ENCODE measurements at places on chromosomes 4 and X.

GRCh38 chrX:17597327-17597726 lies 140.0 kb upstream of the SCML1 start:
- DNase-seq, result no peak

DNA sequence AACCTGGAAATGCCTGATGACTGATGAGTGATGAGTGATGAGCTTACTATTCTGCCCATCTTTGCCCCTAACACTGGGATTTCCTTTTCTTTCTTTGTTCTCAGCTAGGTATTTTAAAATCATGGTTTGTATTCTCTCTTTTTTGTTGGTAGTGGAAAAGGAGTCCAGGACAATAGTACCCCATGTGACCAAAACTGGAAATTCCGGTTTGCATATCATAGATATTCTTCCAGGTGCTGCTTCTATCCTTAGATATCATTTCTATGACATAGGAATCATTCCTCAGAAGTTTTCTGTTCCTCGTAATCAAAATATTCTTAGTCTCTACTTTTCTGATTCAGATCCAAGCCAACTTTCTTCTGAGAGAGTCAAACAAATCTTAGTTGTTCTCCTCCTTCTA lies 320.5 kb upstream of the TET2 start:
- peak; percentile 62 for DNase-seq

DNA sequence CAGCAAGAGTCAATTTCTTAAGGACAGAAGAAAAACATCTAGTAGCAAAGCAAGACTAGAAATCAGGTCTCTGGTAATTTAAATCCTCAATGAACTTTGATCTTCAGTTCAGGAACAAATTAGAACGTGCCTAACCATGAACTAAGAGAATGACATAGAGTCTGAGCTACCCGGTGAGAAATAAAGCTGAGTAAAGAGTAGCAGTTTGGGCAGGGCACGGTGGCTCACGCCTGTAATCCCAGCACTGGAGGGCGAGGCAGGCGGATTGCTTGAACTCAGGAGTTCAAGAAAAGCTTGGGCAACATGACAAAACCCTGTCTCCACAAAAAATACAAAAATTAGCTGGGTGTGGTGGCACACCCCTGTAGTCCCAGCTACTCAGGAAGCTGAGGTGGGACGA lies 37.7 kb downstream of the ACE2 start:
- DNase-seq, result no peak

DNA sequence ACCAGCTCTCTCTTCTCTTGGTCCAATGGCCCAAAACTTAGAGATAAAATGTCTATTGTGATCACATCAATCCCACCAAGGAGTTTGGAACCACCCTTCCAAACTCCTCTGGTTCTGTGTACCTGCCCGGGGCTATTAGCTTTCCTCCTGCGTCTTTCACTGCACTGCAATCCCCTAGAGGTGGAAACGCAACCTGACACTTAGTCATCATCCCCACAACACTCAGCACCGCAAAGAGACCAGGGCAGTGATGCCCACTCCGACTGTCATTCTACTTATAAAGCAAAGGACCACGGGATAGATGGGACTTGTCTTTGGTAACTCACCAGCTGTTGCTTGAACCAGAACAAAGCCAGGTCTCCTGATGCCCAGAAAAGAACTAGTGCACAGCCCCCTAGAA lies 22.0 kb downstream of the AFAP1 start:
- DNase-seq, result peak; percentile 48

DNA sequence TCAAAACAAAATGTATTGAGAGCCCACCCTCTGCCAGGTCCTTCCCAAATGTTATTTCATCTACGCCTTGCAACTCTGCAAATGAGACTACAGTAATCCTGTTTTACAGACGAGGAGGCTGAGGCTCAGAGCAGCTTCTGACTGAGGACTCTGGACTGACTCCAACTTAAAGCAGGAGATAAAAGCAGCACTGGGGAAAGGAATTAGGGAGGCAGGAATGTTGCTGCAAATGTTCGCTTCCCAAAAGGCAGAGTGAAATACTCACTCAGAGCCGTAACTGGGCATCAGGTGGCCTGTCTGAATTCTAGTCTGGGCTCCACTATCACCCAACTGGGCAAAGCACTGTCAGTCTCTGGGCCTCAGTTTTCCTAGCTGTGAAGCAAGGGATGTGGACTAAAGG lies 94.7 kb upstream of the SRD5A3 start:
- no peak for DNase-seq

GRCh38 chr4:163621821-163622220 lies 127.3 kb downstream of the TMA16 start:
- DNase-seq, result no peak

DNA sequence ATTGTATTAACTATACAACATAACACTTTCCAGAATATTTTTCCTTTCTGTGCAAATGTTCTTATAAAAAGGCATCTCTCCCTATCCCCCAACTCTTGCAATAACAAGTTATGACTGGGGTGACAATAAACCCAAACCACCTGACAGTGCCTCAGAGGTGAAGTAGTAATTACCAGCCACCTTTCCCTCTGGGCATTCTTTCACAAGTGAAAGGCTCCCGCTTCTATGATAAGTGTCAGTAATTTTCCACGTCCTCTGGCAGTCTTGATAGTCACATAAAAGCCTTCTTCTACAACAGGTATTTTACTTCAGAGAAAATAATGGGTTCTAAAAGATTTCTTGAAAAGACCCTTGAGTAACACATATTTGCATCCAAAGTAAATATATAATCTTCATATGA lies 82.7 kb downstream of the MANBA start:
- peak; percentile 26 for DNase-seq

- no peak for DNase-seq
These were observed 17.8 kb downstream of the ZNF81 start for GRCh38 chrX:47854474-47854873.

GRCh38 chrX:31199840-31200114 lies 127.9 kb upstream of the FTHL17 start:
- no peak for DNase-seq

DNA sequence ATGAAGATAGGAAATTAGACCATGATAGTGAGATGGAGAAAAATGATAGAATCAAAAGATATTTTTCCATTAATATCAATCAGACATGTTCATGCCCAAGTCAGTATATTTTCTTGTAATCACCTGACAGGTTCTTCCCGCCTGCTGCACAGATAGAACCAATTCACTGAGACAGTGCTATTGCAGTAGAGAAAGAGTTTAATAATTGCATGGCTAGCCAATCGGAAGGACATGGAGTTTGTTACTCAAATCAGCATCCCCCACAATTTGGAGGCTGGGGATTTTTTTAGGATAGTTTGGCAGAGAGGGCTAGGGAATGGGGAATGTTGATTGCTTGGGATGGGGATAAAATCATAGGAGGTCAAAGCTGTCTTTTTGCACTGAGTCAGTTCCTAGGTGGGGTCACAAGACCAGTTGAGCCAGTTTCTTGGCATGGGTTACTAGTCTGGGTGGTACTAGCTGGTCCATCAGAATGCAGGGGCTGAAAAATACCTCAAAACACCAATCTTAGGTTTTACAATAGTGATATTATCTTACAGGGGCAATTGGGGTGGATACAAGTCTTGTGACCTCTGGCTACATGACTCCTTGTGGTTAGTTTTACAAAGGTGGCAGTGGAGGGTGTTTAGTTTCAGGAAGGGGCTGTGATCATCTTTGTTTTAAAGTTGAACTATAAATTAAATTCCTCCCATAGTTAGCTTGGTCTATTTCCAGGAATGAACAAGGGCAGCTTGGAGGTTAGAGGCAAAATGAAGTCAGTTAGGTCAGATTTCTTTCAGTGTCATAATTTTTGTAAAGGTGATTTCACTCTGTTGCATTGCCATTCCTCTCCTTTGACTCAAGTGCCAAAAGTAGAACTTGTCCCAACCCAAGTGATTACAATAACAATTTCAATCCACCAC lies 100.3 kb upstream of the PDE5A start:
- DNase-seq, result peak; percentile 61

DNA sequence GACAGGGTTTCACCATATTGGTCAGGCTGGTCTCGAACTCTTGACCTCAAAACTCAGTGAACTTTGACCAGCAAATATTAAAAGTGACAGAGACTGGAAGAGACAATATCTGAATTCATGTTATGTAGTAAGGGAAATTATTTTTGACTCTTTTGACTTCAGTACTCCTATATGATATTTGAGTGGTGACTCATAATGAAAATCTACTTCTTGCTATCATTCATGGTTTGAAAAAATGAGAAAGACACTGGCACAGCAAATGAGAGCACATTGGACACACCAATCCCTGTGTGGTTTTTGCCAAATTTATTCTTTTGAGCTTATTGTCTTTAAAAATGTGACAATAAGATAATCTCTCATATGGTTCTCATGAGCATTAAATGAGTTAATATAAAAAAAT lies 109.4 kb downstream of the GPM6A start:
- no peak for DNase-seq

DNA sequence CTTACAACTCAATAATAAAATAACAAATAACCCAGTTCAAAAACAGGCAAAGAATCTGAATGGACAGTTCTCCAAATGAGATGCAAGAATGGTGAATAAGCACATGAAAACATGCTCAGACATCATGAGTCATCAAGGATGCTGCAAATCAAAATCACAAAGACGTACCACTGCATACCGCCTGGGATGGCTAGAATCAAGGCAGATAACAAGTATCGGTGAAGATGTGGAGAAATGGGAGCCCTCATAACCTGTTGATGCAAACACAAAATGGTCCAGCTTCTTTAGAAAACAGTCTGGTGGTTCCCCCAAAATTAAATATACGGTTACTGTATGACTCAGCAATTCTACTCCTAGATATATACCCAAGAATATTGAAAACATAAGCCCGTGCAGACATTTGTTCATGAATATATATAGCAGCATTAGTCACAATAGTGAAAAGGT lies 32.5 kb downstream of the AKAP4 start:
- peak; percentile 7 for DNase-seq

- DNase-seq, result no peak
These were observed 508.5 kb upstream of the SLIT2 start for GRCh38 chr4:19743115-19743638.

- DNase-seq, result no peak
These were observed 57.5 kb upstream of the FAM47C start for GRCh38 chrX:36950495-36951253.

DNA sequence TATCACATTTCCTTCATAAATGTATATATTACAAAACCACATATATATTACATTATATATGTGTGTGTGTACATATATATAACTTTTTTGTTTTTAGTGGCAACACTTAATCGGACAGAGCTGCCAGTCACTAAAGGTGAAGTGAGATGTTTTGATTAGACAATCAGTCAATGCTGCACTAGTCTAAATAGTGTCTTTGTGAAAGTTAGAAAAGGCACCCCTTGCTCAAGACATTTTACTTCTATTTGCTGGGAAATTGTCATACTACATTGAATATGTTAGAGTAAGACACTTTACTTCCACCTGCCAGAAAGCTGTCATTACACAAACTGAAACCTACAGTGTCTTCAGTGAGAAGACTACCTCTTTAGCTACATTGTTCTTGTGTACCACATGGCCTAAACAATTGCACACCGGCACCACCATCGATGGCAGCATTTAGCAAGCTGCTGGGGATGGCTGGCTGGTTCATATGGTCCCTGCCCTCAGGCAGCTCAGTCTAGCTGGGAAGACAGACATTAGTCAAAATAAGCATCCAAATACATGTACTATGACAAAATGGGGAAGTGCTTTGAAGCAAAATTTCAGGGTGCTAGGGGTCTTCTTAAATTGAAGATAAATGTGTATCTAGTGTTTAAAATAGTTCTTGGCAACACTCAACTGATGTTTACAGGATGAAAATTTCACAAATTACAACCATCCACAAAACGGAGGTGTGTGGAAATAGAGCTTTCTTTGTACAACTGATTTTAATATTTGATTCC lies 148.1 kb upstream of the GATB start:
- DNase-seq, result no peak

GRCh38 chr4:137707626-137708025 lies 175.3 kb upstream of the PCDH18 start:
- DNase-seq, result peak; percentile 57

- DNase-seq, result peak; percentile 71
These were observed at the start of gene OPHN1 for GRCh38 chrX:68433155-68433980. Gene OPHN1 (minus strand): TSS chrX:68433495. CDS start chrX:68433020, 475 bp downstream.

DNA sequence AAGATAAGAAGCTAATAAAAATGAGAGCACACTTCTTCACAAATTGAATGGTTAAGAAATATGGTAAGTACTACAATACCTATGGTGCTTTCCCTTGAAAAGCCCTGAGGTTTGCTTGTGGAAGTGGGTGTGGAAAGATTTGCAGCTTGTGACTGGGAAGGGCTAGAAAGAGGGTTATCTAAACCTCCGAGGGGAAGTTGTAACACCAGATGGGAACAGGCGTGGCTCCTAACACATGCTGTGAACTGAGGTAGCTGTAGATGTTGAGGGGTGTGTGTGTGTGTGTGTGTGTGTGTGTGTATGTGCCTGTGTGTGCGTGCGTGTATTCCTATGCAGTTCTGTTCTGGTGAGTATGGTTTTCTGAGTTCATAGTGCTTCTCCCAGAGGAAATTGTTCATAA lies 21.5 kb downstream of the FRMPD4 start:
- no peak for DNase-seq

DNA sequence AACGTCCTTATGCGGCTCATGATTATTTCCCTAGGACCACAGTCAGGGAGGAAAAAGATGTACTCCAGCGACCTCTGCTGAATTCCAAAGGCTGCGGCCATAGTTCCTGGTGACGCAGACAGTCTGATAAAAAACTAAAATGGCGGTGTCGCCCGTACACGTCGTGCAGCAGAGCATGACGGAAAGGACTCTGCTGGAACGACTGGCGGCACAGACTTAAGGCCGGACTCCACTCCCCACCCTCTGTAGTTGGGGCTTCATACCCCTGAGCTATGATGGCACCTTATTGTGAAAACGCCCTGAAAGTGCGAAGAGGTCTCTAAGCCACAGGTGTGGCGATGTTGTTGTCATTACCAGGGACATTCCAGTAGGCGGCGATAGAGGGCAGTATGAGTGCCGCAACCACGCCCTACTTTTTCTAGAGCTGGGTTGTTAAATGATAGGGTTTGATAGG lies 90.0 kb upstream of the EDA2R start:
- peak; percentile 54 for DNase-seq

DNA sequence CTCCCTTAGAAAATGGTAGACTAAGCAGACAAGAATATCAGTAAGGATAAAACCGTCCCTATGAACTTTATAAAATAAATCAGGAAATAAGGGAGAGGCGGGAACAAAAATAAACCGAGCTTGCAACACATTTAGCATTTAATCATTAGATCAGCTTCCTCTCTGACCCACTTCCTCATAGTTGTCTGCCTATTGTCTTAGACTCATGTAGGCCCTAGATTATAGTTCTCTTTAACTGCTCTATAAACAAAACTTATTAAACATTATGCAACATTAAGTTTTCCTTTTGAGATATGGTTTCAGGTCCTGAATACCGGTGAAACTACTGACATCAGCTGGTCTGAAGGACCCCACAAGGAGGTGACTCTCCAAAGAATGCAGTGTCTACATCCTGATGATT lies 15.8 kb upstream of the SRD5A3 start:
- DNase-seq, result peak; percentile 82

GRCh38 chr4:17934286-17934685 lies 87.3 kb downstream of the LCORL start:
- peak; percentile 7 for DNase-seq

DNA sequence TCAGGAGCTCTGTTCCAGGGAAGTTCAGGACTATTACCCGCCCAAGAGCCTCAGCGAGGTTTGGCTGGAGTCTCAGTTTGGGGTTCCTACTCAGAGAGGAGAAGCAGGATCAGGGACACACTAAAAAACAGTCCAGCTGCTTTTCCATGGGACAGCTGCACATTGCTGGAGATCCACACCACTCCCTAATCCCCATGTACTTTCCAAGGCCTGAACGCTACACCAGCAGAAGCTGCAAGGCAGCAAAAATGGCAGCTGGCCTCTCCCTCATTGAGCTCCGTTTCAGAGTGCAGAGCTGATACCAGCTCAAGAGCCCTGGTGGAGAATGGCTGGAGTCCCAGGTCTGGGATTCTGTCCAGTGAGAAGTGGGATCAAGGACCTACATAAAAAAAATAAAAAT lies 551.2 kb upstream of the PABPC5 start:
- no peak for DNase-seq
